Endothelial cell (in vitro differentiated cells): ENCODE measurements at places on chromosomes 6 and 20. TPM values are rescaled to one million over a fixed set of nuclear protein-coding genes. Genes with fewer than 3 reads are reported as not detected.

The DLK2 gene
- 0.18 TPM for total RNA-seq

The HDGFL1 gene
- not detected for total RNA-seq

The DTNBP1 gene
- 19.3 TPM for total RNA-seq

The NOX3 gene
- total RNA-seq, result not detected

The ARMH2 gene
- total RNA-seq, result not detected

- peaks cover 7% of the 10 kb centered on the region for H3K27me3 ChIP-seq
- H3K4me3 ChIP-seq, result no peak overlapping the region
- DNase-seq, result no peak
- no peaks in the 10 kb centered on the region for H3K36me3 ChIP-seq
- H3K27ac ChIP-seq, result no peak overlapping the region
These were observed 150.4 kb upstream of the QKI start for GRCh38 chr6:163263998-163264661.

- H3K4me3 ChIP-seq, result no peak overlapping the region
- H3K27me3 ChIP-seq, result peaks cover 1% of the 10 kb centered on the region
- no peak overlapping the region for H3K27ac ChIP-seq
- no peak for DNase-seq
- H3K4me1 ChIP-seq, result no peaks in the 10 kb centered on the region
- H3K36me3 ChIP-seq, result no peaks in the 10 kb centered on the region
These were observed 191.5 kb upstream of the BMP2 start for GRCh38 chr20:6575912-6576401.

DNA sequence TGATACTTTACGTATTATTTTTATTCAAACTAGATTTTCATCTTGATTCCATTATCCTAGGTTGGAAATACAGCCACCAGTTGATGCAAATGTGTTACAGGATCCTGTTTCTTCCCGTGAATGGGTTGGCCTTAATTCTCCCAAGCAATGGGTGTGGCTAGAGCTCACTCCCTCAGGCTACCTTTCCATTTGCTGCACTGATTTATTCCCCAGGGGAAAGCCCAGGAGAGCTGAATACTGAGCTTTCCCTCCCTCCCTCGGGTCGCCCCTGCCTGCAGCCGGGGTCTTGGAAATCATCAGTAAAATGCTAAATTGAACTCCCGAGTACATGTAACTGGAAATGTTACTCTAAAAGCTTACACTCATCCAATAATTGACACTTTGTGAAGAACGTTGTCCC is 9.9 kb downstream of the SMOC2 start:
- no peak for DNase-seq
- no peaks in the 10 kb centered on the region for H3K36me3 ChIP-seq
- H3K27ac ChIP-seq, result no peak overlapping the region

DNA sequence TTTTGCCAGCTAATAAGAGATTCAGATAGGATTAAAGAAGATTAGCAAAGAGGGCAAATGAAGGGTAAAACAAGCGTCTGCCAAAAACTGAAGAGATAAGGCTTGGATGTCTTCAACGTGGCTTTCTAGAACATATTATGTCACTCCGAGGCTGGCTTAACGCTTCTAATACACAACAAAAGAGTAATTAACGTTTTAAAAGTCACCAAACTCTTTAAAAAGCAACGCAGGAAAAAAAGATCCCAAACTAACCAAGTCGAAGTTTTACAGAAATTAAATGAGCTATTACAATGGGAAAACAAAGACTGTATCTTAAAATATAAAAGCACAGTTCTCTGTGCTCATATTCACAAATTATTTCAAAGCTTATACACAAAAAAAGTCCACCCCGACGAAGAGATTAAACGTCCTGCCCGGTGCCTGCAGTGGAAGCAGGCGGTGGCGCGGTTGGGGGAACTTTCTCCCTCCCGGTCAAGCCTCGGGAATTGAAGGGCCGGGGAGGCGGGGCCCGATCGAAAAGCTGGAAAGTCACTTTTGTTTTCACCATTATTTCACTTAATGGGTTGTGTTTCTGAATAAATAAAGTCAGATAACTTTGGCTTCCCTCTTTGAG is 1.2 kb downstream of the MAK start:
- peak; percentile 46 for DNase-seq
- no peaks in the 10 kb centered on the region for H3K36me3 ChIP-seq
- peaks cover 2% of the 10 kb centered on the region for H3K4me1 ChIP-seq
- H3K27ac ChIP-seq, result peak overlapping the region; percentile 78
- peaks cover 7% of the 10 kb centered on the region for H3K27me3 ChIP-seq

GRCh38 chr6:54515713-54516112 is 207.5 kb downstream of the TINAG start:
- no peak overlapping the region for H3K4me3 ChIP-seq
- DNase-seq, result no peak
- no peaks in the 10 kb centered on the region for H3K4me1 ChIP-seq
- no peaks in the 10 kb centered on the region for H3K36me3 ChIP-seq

GRCh38 chr6:130933712-130934200 is 106.5 kb downstream of the SMLR1 start:
- H3K36me3 ChIP-seq, result peaks cover 3% of the 10 kb centered on the region
- H3K27me3 ChIP-seq, result no peaks in the 10 kb centered on the region
- H3K4me1 ChIP-seq, result peaks cover 8% of the 10 kb centered on the region
- no peak for DNase-seq
- no peak overlapping the region for H3K4me3 ChIP-seq

- no peak for DNase-seq
- no peak overlapping the region for H3K27ac ChIP-seq
- H3K4me3 ChIP-seq, result no peak overlapping the region
- no peaks in the 10 kb centered on the region for H3K4me1 ChIP-seq
These were observed 33.5 kb upstream of the RIMS4 start for GRCh38 chr20:44843876-44844275.
